Anterior cingulate cortex (tissue), 58 donors: ENCODE measurements at places on chromosomes 1 and 21.

- DNase-seq: no peak
These were observed 1.7 kb downstream of the NECAP2 start for GRCh38 chr1:16442265-16442664.

DNA sequence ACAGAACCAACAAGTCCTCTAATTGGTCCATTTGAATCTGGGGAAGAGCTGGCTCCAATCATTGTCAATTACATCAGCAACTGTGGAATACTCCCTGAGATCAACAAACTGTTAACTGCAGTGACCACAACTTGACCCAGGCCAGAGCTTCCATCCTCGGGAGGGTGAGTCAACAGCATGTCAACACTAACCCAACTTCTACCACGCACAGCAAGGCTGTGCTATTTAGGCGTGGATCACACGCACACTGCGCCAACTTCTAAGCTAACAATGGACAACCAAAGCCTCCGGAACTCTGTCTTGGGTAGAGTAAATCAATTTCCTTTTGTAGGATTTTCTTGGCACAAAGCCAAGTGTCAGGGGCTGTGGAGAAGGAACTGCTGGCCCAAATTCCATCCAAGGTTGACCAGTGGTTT lies 30.4 kb downstream of the APP start:
- DNase-seq: no peak

DNA sequence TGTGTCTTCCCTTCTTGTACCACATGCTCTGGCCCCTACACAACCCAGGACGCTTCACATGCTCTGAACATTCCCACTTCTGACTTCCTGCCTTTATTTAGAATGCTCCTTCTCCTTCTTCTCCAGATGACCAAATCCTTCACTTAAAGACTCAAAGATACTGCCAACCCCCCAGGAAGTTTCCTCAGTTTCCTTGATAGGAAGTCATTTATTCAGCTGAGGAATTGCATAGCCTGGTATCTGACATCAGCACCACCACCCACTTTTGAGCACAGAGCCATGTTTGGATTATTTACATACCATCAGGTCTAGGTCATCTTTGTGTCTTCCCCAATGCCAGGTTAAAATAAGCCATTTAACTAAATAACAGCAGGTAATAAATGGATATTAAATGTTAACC lies 42.4 kb downstream of the GFI1 start:
- DNase-seq: no peak

DNA sequence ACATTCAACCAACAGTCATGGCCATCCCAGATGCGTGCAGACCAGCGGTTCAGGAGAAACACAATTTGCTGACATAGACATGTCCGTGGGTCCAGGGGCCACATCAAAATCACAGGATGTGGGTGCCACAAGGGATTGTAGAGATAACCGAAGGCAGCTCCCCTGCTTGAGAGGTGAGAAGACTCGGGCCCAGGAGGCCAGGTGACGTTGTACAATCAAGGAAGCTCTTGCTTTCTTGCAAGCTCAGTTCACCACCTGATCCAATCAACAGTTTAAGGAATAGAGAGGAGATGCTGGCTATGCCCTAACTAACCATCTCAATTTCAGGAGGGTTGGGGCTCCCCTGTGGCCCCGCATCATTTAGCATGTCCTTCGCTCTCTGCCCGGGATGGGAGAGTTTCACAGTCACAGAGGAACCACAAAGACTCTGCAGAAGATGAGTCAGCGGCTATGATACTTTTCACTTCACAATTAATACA lies 19.5 kb downstream of the UBASH3A start:
- no peak for DNase-seq

DNA sequence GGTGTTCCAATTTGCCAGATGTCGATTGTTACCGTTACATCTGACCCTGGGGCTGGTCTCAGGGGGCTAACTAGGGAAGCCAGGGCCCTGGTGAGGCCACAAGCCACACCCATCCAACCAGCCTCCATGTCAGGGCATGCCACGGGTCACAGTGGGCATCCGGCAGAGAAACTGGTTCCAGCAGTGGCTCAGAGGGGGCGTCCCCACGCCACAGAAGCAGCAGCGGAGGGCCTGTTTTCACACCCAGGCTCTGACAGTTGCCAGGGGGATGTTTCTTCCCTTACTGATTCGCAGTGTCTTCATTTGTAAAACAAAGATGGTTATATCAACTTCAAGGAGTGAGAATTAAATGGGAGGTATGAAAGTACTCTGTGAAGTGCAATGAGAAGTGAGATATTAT lies 75.0 kb upstream of the COX20 start:
- no peak for DNase-seq

DNA sequence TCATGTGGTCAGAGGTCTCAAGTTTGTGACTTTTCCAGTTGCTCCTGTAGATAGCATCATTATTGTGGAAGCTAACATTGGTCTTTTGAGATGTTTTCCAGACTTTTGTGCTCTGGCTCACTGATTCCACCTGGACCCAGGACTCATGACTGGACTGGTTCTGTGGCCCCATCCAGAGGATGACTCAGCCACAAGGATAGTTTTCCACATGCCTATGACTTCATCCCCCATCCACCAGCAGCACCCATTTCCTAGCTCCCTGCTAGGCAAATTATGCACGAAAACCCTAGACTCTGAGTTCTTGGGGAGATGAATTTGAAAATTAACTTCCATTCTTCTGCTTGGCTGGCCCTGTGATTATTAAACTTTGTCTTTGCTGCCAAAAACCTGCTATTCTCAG lies 949.3 kb downstream of the MRPL39 start:
- DNase-seq: no peak

- DNase-seq: no peak
These were observed 63.5 kb downstream of the GNG12 start for GRCh38 chr1:67769633-67770256.

DNA sequence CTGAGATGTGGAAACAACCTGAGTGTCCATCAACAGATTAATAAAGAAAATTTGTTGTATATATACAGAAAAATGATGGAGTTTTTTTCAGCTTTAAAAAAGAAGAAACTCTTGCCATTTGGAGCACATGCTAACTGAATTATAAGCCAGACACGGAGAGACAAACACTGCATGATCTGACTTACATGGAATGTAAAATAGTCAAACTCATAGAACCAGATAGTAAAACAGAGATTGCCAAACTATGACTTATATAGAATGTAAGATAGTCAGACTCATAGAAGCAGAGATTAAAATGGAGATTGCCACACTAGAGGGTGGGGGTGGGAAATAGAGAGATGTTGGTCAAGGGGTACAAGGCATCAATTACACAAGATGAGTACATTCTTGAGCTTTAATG lies 1786.6 kb downstream of the PLA2G4A start:
- DNase-seq: no peak

- DNase-seq: no peak
These were observed 3.6 kb downstream of the TENT5C start for GRCh38 chr1:117609471-117609911.

- DNase-seq: no peak
These were observed 13.7 kb downstream of the MEGF6 start for GRCh38 chr1:3597599-3597964.
